ENCODE measurements at places on chromosomes 4 and X.
A peak's percentile ranks its signal among the peaks of the same experiment; 100 is the strongest.

DNA sequence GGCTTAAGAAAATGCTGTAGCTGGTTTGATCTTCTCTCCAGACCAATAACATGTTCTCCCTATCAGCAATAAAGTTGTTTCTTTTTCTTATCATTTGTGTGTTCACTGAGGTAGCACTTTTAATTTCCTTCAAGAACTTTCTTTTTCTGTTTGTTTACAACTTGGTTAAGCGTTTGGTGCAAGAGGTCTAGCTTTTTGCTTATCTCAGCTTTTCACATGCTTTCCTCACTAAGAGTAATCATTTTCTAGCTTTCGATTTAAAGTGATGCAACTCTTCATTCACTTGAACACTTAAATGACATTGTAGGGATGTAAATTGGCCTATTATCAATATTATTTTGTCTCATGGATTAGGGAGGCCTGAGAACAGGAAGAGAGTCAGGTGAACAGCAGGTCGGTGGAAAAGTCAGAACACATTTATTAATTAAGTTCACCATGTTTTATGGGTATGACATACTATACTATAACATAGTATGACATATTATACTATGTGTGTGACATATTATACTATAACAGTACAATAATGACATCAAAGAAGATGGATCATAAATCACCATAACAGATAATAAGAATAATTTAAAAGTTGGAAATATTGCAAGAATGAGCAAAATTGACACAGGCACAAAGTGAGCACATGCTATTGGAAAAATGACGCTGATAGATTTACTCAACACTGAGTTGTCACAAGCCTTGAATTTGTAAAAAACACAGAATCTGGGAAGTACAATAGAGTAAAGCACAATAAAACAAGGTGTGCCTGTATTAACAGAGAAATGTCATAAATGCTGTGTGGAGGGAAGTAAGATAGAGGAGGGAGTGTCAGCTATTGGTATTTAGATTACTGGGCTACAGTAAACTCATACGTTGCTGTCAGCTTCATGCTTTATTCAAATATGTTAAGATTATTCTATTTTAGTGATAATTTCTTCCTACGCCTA is 218.6 kb upstream of the SLC7A11 start:
- ATAC-seq: no peak

DNA sequence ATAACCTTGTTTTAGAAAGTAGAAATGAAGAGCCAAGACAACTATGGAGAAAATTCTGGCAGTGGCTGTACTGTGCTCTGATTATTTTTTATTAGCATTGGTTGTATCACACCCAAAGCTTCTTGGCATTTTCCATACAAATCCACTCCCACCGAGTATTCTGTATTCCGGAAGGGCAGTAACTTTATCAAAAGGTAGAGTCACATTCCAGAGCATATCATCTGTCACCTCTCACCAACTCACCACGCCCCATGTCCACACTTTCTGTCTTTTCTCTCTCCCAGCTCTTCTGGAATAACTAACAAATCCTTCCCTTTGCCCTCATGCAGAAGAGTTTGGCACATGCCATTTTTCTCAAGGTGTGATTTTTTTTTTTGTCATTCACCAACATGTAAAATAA is 52.7 kb downstream of the CORIN start:
- ATAC-seq: no peak

DNA sequence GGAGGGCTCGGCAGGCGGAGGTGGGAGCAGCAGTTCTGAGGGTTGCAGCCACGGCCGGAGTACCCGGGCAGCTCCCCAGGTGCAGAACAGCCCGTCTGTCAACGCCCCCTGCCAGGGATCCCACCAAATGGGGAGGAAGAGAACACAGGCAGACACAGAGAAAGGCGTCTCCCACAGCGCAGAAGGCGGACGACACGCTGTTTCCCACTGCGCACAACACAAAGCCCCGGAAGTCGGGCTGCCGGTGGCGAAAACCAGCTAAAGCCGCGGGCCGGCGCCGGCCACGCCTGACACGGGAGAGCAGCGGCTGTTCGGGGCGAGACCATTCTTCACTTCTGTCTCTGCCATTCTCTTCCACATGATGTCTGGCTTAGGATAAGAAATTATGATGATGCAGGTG is 31.6 kb downstream of the CTBP1 start:
- ATAC-seq: no peak

DNA sequence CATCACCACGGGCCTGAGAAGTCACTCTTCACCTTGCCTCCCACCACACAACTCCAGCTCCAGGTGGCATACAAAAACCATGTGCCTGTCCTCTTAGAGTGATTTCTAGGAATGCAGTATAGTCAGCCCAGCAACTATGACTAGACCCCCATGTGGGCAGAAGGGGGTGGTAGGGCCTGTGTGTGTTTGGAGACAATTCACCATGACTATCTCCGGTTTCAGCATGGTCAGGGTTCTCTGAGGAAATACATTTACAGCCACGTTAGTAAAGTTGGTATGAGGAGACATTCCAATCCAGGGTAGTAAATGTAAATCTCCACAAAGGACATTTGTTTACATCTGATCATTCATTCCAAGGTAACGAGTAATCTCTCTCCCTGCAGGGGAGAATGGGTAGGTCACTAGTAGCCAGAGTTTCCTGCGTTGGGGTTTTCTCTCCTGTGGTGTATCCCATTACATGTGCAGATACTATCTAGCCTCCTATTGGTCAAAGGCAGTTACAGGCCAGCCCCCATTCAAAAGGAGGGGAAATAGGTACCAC is 4.2 kb upstream of the MTMR1 start:
- ATAC-seq: peak; percentile 21

Measured in esophagus mucosa (tissue), 1 donor.